Hematopoietic multipotent progenitor cell (in vitro differentiated cells): ENCODE measurements at places on chromosomes 13 and 19. TPM values are rescaled to one million over a fixed set of nuclear protein-coding genes. Genes with fewer than 3 reads are reported as not detected.

GRCh38 chr19:55005684-55006488 lies 32.2 kb downstream of the GP6 start:
- peak; percentile 70 for DNase-seq

- DNase-seq = peak; percentile 37
These were observed 148.6 kb upstream of the SOX21 start for GRCh38 chr13:94860981-94861407.

- no peak for DNase-seq
These were observed 4.3 kb downstream of the NLRP12 start for GRCh38 chr19:53819861-53820260.

MRI1 gene
- 86.7 TPM for total RNA-seq

CBY2 gene
- total RNA-seq = not detected

DNA sequence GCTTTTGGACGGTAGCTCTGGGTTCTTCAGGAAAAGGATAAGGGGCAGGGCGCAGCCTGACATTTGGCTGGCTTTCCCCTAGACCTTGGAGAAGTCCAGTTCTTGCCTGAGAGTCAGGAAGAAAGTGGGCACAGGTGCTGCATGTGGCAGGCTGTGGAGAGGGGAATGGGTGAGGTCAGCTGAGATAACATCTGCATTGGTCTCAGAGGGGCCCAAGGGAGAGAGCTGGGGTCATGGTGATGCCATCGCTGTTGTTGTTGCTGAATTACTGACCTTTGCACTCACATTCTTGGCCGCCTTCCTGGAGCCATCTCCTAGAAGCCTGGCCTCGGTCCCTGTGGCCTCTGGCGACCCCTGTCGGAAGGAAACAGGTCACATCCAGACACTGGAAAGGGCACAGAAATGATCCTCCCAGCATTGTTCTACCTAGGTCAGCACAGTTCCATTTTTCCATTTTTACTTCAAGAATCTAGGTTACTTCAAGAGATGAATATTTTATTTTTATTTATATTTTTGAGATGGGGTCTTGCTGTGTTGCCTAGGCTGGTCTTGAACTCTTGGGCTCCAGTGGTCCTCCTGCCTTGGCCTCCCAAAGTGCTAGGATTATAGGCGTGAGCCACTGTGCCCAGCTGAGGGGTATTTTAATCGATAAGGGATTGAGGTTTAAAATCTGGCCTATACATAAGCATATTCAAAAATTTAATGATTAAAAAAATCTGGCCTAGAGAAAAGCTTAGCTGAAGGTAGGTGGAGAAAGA lies 6.5 kb upstream of the LIPE start:
- DNase-seq = peak; percentile 43

DNA sequence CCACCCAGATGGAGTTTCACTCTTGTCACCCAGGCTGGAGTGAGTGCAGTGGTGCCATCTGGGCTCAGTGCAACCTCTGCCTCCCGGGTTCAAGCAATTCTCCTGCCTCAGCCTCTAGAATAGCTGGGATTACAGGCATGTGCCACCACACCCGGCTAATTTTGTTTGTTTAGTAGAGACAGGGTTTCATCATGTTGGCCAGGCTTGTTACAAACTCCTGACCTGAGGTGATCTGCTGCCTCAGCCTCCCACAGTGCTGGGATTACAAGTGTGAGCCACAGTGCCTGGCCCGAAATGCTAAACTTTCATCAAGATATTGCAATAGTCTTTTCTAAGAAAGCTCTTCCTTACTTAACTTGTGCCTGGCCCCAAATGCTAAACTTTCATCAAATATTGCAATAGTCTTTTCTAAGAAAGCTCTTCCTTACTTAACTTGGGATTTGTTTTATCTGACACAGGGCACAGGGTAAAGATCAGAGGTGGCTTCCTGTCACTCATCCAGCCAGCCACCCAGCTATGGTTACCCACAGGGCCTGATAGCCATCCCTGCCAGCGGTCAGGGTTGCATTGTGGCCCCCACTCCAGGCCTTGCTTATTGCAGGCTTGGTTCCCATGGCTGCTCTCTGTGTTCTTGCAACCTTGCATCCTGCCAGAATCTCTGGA lies 352.3 kb upstream of the TMTC4 start:
- DNase-seq = no peak

ACTN4 gene
- 264 TPM for total RNA-seq

DNA sequence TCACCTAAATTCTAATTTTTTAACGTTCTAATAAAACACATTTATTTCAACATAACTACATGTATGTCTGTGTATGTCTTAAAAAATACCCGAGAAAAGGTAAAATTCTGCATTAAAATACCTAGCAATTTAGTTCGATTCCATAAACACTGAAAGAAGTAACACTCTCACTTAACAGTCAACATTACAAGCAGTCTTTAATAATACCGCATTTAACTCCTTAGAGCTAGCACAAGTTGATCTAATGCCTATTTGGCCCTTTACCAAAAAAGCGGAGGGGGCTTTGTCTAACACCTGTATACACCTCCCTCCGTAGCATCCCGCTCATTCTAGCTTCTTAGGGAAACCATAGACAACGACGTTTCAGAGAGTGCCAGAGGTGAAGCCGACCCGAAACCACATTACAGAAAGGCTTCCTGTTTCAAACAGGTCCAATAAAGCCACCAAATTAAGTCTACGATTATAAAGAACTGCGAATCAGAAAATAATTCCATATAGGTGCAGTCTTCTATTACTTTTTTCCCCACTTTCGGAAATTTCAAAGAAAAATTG lies 1.2 kb downstream of the SPART start:
- peak; percentile 36 for DNase-seq

- no peak for DNase-seq
These were observed at the start of gene PGLYRP2 for GRCh38 chr19:15479391-15480345. PGLYRP2 (minus strand) TSS chr19:15479501; CDS start chr19:15479371, 130 bp downstream.

DNA sequence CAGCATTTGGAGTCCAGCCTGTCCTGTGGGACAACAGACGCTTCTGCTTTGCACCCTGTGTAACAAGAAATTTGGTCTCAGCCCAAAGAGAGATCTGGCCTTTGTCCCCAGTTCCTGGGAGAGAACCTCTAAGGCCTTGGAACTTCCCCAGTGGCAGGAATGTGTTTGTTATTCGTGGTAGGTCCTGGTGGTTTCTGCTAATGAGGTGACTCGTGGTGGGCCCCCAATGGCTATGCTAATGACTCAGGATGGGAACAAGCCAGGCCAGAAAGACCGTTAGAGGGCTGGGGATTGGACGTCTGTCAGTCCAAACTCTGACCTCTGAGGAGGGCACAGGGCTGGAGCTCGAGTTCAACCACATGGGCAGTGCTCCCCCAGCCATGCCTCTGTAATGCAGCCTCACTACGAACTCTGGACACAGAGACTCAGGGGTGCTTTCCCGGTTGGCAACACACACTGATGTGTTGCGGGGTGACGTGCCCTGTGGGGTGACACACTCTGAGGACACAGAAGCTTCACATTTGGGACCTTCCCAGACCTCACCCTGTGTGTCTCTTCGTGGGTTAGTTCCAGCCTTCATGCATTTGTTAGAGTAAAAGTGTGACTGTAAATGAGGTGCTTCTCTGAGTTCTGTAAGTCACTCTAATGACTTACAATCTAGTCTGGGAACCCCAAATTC lies 38.9 kb downstream of the TEX29 start:
- DNase-seq = no peak

DNA sequence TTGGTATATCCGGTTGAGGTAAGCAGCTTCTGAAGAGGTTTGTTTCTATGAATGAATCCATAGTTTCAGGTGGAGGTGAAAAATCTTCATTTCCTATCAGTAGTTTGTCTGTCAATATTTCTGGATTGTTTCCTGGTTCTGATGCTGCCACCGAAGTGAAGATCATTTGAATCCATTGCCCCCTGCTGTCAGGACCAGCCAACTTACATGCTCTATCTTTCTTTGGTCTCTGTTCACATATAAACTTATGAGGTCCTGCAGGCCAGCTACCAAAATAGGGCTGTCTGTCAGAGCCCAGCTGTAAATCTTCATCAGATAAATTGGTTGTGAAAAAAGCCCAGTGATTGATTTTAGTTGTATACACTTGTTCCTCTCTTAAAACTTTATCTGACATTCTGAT lies 15.2 kb upstream of the N4BP2L1 start:
- DNase-seq = peak; percentile 70

CAPS gene
- 11.3 TPM for total RNA-seq

DNA sequence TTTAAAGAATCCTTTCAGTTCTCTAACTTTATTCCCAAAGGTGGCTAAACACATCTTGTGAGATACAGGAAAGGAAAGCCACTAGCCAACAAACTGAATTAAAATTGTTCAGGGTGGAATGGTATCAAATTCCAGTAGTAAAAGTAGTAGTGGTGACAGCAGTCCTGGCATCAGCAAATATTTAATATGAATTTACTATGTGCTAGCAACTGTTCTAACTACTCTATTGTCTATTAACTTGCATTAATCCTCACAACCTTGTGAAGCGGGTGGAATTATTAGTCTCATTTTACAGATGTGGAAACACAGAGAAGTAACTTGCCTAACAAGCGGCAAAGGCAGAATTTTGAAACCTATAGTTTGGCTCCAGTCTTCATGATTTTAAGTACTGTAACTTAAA lies 130.1 kb downstream of the KLF12 start:
- no peak for DNase-seq

GRCh38 chr19:13056052-13056660 lies 46.5 kb downstream of the LYL1 start:
- DNase-seq = peak; percentile 37

DNA sequence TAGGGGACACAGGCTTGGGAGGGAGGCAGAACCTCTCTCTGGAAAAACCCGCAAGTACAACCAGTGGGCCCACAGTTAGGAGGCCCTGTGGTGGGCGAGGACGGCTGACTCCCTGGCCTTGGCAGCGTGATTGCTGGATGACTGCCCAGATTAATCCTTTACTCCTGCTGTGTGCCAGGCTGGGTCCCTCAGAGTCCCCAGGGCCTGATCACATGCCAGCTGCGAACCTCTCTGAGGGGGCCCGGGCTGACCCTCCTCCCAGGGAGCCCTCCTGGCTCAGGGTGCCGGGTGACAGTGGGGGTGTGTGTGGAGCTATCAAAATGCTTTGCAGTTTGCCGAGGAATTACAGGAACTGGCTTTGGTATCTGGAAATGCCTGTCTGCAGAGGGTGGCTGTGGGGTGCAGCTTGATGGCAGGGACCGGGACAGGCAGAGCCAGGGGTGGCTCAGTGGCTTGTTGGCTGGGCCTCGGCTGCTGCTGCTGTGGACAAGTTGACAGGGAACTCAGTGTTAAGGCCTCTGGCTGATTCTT lies 48.9 kb downstream of the DNM2 start:
- DNase-seq = no peak

OLFM2 gene
- total RNA-seq = under 0.01 TPM

GRCh38 chr19:51097166-51097738 lies 11.0 kb downstream of the CTU1 start:
- DNase-seq = peak; percentile 44

KRTDAP gene
- total RNA-seq = not detected

KASH5 gene
- total RNA-seq = 0.27 TPM

DNA sequence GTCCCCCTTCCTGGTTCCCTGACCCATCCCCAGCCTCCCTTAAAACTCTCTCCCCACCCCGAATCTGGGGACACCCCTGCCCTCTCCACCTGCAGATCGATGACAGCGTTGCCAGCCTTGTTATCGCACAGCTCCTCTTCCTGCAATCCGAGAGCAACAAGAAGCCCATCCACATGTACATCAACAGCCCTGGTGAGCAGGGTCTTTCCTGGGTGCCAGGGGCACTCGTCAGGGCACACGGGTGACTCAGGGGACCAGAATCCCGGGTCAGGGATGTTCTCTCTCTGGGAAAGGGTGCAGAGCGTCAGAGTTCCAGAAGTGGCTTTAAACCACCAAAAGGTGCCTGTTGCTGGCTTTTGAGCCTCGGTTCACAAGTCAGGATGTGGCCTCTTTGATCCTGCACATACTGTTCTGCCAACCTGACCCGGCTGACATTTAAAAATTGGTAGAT lies 1.0 kb downstream of the CLPP start:
- no peak for DNase-seq

DNA sequence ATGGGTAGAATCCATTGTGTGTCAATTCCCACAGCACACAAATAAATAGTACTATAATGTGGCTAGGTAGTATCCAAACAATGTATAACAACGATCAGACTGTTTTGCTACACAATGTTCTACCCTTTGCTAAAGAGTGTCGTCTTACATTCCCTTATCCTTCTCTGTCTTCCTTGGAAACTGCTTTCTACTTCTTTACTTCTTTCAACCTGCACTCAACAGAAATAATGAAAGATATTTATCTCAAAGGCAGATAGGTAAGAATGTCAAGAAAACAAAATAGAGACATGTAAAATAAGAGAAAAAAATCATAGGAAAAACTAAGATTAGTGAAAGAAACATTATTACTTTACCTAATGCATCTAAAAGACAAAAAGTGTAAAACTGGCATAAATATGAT lies 814.7 kb downstream of the PCDH9 start:
- DNase-seq = no peak

- no peak for DNase-seq
These were observed 6.9 kb downstream of the FXYD5 start for GRCh38 chr19:35161434-35161743.

AMER2 gene
- under 0.01 TPM for total RNA-seq

ACTMAP gene
- 3.8 TPM for total RNA-seq

DNA sequence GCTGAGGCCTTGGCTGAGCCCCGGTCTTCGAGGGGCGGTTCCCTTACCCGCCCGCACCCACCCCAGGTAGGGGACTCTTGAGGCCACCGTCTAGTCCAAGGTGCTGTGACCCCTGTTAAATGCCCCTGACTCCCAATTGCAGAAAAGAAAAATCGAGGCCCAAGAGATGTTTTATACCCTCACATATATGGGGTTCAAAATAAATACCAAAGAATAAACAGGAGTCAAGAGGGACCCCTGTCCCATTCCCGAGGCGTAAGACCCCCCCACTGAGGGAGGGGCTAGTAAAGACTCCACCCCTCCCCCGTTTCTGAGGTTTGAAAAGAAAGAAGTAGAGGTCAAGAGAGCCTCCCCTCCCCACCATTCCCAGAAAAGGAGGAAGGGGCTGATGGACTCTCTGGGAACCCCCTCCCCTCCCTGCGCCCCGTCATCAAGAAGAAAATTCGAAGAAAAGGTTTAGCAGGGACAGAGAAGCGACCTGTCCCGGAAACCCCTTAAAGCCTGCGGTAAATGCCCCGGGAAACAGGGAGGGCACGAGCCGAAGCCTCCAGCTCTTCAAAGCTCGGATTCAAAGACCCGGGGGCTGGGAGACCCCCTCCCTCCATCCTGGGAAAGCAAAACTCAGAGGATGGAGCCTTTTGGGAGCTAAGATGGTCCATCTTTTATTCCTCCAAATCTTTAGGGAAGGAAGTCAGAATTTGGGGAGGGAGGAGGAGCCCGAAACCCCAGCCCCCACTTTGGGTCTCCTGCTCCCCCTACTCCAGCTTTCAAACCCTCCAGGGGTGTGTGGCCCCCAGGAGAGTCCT lies 755 bp upstream of the RAB3A start:
- DNase-seq = no peak

- no peak for DNase-seq
These were observed 126.7 kb downstream of the MAB21L1 start for GRCh38 chr13:35349673-35350278.

- DNase-seq = no peak
These were observed 52.3 kb upstream of the ATP12A start for GRCh38 chr13:24627946-24628345.

GRCh38 chr19:35332817-35333216 lies 3.8 kb downstream of the CD22 start:
- no peak for DNase-seq

TBXA2R gene
- 1.3 TPM for total RNA-seq
